HS-27A (cell line): ENCODE measurements at places on chromosomes 7 and 10.

DNA sequence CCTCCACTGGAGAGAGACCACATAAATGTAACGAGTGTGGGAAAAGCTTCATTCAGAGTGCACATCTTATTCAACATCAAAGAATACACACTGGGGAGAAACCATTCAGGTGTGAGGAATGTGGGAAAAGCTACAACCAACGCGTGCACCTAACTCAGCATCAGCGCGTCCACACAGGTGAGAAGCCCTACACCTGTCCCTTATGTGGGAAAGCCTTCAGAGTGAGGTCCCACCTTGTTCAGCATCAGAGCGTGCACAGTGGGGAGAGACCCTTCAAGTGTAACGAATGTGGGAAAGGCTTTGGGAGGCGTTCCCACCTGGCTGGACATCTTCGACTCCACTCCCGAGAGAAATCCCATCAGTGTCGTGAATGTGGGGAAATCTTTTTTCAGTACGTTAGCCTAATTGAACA, 20.6 kb downstream of the FAM200A start:
- DNase-seq: no peak

- DNase-seq: no peak
Observed at GRCh38 chr7:127392566-127393367, at the start of gene ZNF800. Gene ZNF800, minus strand, starts transcription at chr7:127392708. Its CDS starts 1,151 bp downstream, at chr7:127391557.

DNA sequence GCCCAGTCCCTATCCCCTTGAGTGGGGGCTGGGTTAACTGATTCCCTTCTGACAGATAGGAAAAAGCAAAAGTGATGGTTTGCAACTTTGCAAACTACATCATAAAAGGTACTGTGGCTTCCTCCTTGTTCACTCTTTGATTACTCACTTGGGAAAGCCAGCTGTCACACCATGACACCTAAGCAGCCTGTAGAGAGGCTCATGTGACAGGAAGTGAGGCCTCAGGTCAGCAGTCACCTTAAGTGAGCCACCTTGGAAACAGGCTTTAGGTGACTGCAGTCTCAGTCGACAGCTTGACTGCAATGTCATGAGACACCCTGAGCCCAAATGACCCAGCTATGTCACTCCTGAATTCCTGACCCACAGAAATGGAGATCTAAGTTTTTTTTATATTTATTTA, 4.3 kb upstream of the CHCHD2 start:
- no peak for DNase-seq

DNA sequence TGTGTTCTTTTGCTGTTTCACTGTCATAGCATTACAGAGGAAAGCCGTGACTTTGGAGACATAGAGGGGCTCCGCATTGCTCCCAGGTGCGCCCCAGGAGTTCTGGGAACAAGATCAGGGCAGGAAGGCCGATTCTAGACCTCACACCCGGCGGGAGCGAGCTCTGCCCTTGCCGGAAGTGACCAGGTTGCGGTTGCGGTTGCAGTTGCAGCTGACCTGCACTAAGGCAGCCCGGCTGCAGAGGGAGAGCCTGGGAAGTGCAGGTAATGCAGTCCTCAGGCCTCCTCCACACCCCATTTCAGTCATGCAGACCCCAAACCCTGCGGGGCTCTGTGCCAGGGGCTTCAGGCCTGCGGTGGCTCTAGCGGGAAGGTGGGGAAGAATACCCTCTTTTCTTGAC, 130.0 kb upstream of the LANCL2 start:
- DNase-seq: no peak

- no peak for DNase-seq
Observed at GRCh38 chr7:127904670-127904985, 126.6 kb downstream of the LRRC4 start.

DNA sequence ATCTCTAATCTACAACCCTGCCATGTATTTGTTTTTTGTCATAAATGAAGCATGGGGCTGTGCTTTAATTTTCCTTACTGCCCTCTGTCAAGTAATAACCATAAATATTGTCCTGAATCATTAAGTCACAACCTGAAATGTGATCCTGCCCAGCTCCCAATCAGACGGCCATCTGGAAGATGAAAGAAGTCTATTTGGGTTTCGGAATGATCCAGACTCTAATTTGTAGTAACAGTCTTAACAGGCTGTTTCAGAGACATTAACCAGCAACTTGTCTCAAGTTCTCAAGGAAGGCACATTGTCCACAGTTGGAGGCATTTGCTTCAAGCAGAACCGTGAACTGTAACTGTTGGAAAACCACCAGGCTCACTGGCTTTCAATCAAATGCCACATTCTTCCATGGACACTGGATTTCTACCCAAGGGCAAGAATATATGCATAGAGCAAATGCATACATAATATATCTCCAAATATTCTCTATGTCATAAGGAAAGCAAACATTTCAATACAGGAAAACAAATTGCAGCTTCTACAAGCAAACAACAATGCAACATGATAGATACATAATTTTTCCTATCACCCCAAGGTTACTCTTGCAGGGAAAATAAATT, 405.2 kb upstream of the NPVF start:
- DNase-seq: no peak
